HepG2 (cell line): ENCODE measurements at places on chromosomes 3 and 15. TPM values are rescaled to one million over a fixed set of nuclear protein-coding genes. Genes with fewer than 3 reads are reported as not detected.

- no peak for DNase-seq
Observed at GRCh38 chr3:78785004-78785403, 982.8 kb downstream of the ROBO1 start.

DNA sequence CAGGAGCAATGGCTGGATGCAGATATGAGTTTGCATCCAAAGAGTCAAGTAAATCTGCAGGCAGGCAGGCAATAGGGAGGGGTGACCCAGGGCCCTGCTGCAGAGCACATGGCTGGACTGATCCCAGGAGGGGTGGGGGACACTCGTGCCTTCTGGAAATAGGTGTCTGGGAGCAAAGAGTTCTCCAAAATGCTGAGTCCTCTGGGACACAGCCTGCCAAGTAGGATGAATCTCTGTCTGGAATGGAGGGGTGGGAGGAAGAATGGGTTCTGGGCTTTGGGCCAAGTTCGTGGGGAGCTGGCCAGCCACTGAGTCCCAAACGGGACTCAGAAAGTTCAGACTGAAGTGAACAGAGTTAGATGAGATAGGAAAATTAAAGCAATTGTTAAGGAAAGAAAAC is 214.5 kb downstream of the MTHFS start:
- DNase-seq: no peak

DNA sequence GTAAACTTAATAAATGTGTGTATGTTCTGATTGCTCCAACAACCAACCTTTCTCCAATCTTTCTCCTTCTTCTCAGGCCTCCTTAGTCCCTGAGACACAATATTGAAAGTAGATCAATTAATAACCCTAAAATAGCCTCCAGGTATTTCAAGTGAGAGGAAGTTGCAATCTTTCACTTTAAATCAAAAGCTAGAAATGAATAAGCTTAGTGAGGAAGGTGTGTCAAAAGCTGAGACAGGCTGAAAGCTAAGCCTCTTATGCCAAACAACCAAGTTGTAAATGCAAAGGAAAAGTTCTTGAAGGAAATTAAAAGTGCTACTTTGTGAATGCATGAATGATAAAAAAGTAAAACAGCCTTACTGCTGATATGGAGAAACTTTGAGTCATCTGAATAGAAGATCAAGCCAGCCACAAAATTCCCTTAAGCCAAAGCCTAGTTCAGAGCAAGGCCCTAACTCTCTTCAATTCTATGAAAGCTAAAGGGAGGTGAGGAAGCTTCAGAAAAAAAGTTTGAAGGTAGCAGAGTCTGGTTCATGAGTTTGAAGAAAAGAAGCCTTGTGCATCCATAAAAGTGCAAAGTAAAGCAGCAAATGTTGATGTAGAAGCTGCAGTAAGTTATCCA is 38.6 kb downstream of the CCDC80 start:
- DNase-seq: no peak

- DNase-seq: peak; percentile 15
Observed at GRCh38 chr3:25532431-25533162, 104.5 kb downstream of the RARB start.

- DNase-seq: no peak
Observed at GRCh38 chr3:15342945-15343344, 10.6 kb upstream of the SH3BP5 start.

- DNase-seq: peak; percentile 1
Observed at GRCh38 chr3:106720510-106720909, 656.7 kb upstream of the CCDC54 start.

DNA sequence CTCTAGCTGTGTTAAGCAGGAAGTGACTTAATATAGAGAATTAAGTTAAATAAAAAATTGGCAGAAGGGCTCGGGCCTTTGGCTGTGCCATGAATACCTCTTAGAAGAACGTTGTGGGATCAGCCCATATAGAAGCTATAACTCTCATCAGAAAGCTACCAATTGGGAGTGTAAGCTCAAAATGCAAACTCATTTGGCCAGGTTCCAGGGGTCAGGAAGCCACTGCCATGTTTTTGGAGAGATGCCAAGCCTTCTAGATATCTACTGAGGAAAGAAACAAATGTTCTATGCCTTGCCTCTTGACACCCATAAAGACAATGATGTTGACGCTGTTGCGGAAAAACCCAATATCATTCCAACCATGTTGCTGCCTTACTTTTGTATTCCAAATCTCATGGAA is 475.2 kb upstream of the TGFBR2 start:
- no peak for DNase-seq

DNA sequence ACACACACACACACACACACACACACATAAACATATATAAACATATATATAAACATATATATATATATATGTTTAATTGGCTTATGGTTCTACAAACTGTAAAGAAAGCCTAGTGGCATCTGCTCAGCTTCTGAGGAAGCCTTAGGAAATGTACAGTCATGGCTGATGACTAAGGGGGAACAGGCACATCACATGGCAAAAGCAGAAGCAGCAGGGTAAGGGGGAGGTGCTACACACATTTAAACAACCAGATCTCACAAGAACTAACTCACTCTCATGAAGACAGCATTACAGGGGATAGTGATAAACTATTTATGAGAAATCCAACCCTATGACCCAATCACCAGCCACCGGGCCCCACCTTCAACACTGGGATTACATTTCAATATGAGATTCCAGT is 922.9 kb downstream of the SI start:
- no peak for DNase-seq

- DNase-seq: no peak
Observed at GRCh38 chr3:149343951-149344350, 10.5 kb upstream of the TM4SF18 start.

DNA sequence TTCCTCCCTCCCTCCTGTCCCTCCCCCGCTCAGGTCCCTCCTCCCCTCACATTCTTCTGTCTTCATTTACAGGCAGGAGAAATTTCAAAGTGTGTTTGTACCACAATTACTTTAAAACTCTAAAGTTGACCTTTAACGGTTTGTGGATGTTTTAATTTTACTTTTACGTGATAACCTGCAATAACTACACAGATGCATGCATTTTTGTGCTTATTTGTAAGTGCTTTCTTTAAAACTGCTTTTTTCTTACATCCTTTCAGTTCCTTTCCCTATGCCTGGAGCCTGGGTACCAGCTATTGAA is 51.8 kb upstream of the CGNL1 start:
- no peak for DNase-seq

DNA sequence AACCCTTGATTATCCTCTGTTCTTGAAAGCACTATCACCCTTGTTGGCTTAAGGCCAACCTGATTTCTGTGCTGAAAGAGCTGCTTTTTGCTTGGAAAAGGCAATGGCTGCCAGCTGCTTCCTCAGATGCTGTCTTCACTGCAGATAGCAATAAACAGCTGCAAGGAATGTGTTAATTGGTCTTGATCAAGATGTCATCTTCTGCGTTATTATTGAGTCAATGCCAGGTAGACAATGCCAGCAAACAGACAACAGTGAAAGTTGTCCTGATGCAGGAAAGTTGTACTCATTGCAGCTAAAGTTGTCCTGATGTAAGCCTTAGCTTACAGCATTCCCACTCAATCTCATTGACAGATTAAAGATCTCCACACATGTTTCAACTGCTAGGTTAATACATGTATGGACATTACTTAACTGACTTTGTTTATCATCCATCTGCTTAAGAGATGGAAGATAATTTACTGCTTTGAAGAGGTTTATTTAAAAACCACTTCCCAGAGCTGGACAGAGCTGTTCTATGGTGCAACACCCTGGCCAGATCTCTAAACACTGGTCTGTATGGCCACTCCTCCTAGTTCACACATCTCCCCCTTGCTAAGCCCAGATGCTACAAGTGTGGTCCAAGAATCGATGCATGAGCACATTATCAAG is 251.0 kb upstream of the MCTP2 start:
- DNase-seq: no peak

GRCh38 chr3:112735926-112736325 is 95.0 kb upstream of the CCDC80 start:
- DNase-seq: no peak

DNA sequence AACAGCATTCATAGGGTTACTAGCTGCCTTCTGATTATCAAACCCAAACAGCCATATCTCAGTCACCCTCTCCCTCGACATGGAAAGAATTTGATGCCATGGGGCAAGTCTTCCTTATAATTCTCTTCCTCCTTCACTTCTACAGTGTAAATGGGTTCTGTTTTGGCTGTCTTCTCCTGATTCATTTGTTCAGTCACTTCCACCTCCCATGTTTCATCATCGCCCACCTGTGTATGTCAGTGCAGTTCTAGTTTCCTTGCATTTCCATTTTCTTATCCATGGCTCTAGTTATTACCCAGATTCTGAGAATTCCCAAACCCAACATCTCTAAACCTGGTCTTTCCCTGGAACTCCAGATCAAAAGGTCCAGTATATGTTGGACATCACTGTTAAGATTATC is 41.0 kb downstream of the RIOX2 start:
- DNase-seq: no peak

- DNase-seq: no peak
Observed at GRCh38 chr3:31704591-31705179, 172.0 kb downstream of the STT3B start.

- no peak for DNase-seq
Observed at GRCh38 chr3:53324105-53324504, 23.2 kb downstream of the DCP1A start.

DNA sequence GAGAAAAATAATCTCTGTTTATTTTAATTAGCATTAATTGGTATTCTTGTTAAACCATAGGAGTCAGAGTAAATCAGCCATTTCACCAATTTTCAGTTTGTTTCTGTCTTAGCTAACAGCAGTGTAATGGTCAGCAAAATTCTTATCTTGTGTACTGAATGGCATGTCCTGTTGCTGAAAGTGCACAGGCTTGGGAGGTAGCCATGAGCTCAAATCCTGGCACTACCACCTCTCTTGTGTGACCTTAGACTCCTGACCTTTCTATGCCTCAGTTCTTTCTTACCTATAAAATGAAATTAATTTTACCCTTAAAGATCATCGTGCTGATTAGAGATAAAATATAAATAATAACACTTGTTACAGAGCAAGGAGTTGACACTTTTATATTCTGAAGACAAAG is 35.8 kb downstream of the MLH1 start:
- no peak for DNase-seq

GRCh38 chr3:157695586-157695985 is 192.4 kb upstream of the VEPH1 start:
- DNase-seq: no peak

DNA sequence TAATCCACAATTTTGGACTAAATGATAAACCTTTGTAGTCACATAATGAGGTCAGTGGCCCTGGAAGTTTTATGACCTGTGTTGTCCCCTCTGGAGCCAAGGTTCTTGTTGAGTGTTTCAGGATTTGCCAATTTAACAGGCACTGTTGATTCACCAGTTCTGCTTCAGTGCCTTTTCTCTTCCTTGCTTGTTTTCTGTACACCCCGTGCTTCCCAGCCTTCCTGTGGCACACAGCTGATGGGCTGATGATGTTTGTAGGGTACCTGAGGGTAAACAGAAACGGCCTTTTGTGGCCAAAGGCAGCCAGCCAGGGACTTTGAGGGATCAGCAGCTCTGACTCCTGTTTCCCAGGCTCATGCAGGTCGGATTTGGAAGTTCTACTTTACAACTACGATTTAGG is 13.3 kb downstream of the GYG1 start:
- no peak for DNase-seq

DNA sequence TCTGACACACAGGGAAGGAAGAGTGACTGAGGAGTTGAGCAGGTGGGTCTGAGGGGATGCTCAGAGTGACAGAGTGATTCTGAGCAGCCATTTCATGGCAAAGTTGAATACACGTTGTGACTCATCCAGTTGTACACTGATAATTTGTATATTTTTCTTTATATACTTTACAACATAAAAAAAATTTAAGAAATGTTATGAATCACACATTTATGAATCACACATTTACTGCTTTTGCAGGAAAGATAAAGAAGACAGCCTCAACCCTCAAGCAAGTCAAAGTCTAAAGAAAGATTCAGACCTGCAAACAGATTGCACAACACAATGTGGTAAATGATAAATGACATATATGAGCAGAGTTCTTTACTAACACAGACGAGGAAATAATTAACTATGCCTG is 21.0 kb upstream of the CHMP2B start:
- DNase-seq: peak; percentile 82

DNA sequence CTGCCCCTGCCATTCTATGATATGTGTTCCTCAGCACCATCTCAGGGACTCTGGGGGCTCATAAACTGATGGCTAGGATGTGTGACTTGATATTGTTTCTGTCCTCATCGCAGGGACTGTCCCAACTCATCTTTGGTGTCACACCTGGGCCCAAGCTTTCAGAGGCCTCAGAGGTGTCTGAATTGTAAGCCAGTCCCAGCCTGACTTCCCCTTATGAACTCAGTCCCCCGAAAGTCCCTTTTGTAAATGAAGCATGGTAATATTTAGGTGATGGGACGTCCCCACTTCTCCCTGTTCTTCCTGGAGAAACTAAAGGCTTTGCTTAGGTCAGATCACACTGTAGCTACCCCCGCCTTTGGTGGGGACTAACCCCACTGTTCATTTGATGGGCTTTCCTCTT is 142.4 kb upstream of the TLE3 start:
- no peak for DNase-seq

DNA sequence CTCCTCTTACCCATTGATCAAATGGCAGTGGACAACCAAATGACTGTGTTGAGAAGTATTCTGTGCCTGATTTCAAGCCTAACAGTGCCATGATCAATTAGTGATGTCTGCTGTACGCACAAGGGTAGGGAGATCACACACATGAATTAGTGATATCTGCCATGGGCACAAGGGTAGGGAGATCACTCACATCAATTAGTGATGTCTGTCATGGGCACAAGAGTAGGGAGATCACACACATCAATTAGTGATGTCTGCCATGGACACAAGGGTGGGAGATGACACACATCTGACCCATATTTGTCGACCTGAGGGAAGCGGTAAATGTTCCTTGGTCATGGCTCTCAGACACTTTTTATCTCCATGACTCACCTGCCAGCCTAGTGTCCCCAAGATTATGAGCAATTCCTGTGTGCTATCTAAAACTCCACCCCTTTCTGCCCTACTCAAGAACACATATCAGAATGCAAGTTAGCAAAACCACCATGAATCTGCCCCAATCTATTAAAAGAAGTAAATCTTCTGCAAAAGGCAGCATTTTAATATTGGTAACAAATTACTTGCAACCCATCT is 165.0 kb downstream of the NTRK3 start:
- no peak for DNase-seq

The EPHA6 gene
- total RNA-seq: not detected in 2 replicates

The KLF15 gene
- 5.4 and 7.8 TPM in 2 replicates for total RNA-seq

The SEMA3G gene
- total RNA-seq: 2.0 and 6.1 TPM in 2 replicates

The PDCD6IP gene
- 62.5 and 116 TPM in 2 replicates for total RNA-seq

The CACNA2D3 gene
- total RNA-seq: not detected in 2 replicates

The HYAL1 gene
- 50.5 and 76.5 TPM in 2 replicates for total RNA-seq

The C2CD4A gene
- 0.17 and 0.20 TPM in 2 replicates for total RNA-seq

The APOD gene
- total RNA-seq: not detected in 2 replicates

The GAP43 gene
- not detected in 2 replicates for total RNA-seq

The LDHAL6B gene
- not detected in 2 replicates for total RNA-seq

The GHSR gene
- not detected in 2 replicates for total RNA-seq

The GNAT1 gene
- total RNA-seq: 0.15 TPM in 1 of 2 replicates, not detected in the other
